CD4-positive, alpha-beta T cell treated with Interleukin-15 for 4 hours (primary cell): ENCODE measurements at places on chromosomes 2 and 18.
A peak's percentile ranks its signal among the peaks of the same experiment; 100 is the strongest.

DNA sequence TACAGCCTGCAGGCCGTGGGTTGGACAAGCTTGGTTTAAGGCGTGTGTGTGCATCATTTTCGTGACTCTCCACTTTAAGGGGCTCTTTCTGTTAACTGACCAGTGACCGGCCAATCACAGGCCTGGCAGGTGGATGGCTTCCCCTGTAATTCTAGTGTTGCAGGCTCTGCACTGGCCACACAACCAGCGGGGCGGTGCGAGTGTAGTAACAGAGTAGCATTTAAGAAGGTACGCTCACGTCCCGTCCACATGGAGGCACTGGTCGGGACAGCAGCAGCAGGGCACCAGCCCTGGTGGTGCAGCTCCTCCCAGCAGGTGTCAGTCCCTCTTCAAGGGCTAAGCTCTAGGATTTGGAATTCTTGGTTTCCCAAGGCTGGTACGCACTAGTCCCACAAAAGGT is 8.0 kb upstream of the ANO7 start:
- no peak for DNase-seq

DNA sequence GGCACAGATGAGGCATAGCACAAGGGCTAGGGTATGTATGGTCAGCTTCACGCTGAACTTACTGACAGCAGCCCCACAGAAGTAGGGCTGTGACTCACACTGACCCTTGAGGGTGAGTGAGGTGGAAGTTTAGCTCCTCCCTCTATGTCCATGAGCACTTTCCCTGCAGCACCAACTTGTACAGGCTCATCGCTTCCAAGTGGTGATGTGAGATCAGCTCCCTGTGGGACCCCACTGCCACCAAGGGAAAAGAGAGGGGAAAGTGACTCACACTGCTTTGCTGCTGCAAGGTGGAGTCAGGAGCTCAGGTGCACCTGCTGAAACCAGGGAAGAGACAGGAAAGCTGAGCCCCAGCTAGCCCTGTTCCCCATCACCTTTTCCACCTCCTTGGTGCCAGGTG is 91.5 kb downstream of the TEX51 start:
- DNase-seq: no peak

DNA sequence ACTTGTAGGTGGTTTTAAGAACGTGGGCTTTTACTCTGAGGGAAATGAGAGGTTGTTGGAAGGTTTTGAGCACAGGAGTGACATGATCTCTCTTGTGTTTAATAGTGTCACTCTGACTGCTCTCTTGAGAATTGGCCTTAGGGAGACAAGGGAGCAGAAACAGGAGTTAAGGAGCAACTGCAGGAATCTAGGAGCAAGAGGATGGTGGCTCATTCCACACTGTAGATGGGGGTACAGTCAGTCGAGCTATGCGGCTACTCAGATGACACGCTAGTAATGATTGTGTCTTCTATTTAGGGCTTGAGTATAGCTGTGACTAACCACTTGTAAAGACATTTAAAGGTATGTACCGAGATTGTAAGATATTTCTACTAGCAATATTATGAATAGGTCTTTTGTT is 87.4 kb downstream of the RPRM start:
- DNase-seq: no peak

- DNase-seq: no peak
Measured at GRCh38 chr2:3139906-3140305, 237.7 kb downstream of the EIPR1 start.

GRCh38 chr2:158926478-158926948 is 41.9 kb upstream of the TANC1 start:
- DNase-seq: no peak

- no peak for DNase-seq
Measured at GRCh38 chr2:154825358-154825757, 126.9 kb downstream of the KCNJ3 start.

DNA sequence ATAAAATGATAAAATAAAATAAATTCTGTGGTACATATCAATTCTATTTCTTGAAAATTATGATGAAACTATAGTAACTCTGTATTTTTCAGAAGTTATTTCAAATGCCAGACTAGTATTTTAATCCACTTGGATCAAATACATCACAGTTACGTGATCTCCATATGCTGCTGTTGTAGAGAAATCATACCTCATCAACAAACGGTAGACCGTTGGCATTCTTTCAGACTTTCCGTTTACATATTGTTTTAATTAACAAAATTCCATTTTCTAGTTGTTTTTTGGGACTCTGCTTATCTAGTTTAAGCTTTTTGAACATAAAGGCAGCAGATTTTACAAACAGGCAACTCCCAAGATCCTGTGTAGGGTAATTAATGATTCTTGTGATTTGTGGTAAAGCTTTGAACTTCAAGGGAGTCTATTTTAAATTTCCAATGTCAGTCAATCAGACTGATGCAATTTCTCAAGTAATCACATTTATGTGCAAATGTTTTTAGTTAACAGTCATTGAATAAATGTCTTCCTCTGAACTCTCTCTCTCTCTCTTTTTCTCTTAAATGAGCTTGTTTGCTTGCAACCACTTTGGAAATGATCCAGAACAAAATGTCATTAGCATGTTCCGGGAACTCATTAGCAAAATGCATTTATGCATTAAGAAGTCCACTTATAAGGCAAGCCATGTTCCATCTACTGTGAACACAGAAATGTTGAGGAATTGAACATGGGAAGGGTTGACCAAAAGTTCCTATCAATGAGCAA is 31.8 kb downstream of the NYAP2 start:
- DNase-seq: no peak

DNA sequence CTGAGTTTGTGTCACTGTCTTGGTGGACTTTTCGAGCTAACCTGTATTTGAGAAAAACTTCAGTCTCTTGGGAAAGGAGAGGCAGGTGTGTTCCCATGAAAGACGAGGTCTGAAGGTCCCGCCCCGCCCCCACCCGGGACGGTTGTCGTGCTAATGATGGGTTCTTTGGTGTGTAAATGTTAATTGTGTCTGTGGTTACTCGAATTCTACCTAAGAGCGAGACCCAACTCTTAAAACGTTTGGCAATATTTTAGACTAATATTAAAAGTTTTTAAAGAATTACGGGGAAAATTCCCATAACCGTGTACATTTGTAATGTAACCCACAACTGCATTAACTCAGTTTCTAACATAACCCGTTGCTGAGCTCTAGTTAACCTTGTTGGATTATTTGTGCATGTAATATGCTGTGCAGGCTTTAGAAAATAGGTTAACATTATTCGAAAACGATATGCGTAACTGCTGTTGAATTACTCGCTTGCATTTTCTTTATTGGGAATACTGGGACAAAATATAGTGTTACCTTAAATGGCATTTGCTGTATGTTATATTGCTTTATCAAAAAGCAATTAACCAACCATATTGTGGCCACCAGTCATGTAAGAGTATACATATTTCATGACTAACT is 833 bp downstream of the EPB41L5 start:
- DNase-seq: no peak

GRCh38 chr2:214934006-214934405 is 124.5 kb upstream of the BARD1 start:
- DNase-seq: no peak

DNA sequence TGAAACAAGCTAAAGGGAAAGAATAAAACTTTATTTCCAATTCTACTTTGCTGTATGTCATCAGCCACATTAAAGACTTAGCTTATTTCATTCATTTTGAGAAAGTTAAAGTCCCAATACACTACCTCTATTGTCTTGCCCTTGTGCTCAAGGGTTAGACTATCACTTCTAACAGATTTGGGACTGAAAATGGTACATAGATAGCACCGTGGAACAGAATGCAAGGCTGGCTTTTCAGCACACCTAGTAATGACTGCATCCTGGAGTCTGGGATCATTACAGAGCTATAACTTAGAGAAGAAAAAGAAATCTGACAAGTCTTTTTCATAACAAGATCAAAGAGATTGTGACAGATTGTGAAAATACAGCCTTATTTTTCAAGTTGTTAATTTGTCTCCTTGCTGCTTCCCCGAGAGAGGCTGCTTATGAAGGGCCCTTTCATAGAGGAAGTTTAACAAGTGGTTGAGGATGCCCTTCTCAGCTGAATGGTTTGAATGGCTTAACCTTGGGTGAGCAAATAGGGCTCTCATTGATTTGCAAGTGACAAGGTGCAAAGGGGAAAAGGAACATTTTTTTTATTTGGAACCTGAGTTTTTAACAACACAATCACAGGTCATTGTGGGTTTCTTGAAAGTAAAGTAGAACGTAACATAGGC is 371.8 kb downstream of the EPHA4 start:
- no peak for DNase-seq

GRCh38 chr18:60202708-60203107 is 169.9 kb downstream of the MC4R start:
- no peak for DNase-seq

- DNase-seq: peak; percentile 10
Measured at GRCh38 chr2:156340804-156341451, 8.4 kb upstream of the NR4A2 start.

DNA sequence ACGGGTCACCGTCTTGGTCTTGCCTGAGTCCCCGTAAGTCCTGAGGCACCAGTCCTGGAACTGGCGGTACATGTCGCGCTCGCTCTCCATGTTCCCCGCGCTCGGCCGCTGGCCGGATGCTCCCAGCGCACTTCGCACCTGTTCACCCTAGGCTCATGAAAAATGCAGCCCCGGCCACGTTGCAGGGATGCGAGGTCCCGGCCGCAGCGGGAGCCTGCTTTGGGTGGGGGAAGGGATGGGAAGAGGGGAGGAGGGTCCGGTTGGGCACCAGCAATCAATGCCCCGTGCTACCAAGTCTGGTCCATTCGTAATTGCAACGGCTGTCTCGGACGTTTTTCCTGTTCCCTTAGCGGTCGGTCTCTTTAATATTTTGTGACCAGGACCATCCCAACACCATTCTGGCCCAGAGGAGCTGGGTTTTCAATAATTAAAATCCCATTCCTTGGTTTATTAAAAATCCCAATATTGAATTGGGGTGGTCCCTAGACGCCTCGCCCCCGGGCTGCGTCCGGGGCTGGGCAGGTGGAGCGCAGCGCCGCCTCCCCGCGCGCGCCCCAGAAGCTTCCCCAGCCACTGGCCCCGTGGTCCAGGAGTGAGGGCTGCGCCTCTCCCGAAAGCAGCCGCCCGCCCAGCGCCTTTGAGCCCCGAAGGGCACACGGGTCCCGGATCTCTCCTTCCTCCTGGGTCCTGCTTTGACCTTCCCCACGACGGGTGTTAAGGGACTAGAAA is 1.4 kb downstream of the NOL4 start:
- DNase-seq: no peak

DNA sequence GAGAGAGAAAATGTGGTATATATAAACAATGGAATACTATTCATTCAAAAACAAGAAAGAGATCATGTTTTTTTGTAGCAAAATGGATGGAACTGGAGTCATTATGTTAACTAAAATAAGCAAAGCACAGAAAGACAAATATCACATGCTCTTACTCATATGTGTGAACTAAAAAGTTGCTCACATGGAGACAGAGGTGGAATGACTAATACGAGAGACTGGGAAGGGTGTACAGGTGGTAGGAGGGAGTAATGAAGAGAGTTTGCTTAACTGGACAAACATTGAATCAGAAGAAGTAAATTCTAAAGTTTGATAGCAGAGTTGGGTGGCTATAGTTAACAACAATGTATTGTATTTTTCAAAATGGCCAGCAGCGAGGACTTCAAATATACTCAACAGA is 1080.7 kb upstream of the CHAC2 start:
- DNase-seq: no peak
